ENCODE measurements at places on chromosomes 4 and X.

GRCh38 chr4:186593587-186593973 is 38.2 kb upstream of the MTNR1A start:
- DNase-seq, result no peak

- no peak for DNase-seq
Observed at GRCh38 chr4:76374798-76375197, 46.1 kb downstream of the CCDC158 start.

DNA sequence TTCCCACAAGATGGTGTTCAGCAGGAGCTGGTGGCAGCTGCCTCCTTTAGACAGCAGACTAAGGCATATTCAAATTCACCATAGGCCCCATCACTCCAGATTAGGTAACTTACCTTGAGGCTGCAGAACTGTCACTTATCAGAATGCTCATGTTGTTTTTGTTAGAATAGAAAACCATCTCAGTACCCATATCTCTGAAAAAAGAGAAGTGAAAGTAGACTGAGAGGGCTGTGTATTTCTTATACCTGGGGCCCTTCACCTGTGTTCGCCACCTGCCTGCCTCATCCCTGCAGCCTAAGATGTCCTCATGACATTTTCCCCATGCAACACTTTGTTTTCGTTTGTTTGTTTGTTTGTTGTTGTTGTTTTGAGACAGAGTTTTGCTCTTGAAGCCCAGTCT is 32.9 kb upstream of the SPRY1 start:
- DNase-seq, result no peak

DNA sequence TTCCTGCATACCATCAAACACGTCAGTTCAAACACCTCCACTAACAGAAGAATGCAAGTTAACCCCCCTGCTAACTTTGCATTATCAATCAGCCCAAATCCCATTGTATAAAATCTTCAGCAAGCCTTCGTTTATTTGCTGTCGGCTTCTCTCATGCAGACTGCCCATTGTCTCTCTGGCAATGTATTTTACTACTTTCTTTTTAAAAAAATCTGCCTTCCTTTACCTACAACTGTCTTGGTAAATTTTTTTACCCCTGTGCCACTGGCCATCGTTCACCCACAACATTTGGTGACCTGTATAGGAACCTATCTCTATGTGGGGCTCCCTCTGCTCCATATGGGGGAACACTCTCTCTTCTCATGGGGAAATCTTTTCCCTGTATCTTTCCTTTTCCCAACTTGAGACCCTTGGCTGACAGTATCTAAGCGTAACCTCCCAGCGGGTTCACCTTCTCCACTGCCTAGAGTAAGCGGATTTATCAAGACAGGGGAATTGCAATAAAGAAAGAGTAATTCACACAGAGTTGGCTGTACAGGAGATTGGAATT is 244.6 kb downstream of the CPXCR1 start:
- DNase-seq, result no peak

DNA sequence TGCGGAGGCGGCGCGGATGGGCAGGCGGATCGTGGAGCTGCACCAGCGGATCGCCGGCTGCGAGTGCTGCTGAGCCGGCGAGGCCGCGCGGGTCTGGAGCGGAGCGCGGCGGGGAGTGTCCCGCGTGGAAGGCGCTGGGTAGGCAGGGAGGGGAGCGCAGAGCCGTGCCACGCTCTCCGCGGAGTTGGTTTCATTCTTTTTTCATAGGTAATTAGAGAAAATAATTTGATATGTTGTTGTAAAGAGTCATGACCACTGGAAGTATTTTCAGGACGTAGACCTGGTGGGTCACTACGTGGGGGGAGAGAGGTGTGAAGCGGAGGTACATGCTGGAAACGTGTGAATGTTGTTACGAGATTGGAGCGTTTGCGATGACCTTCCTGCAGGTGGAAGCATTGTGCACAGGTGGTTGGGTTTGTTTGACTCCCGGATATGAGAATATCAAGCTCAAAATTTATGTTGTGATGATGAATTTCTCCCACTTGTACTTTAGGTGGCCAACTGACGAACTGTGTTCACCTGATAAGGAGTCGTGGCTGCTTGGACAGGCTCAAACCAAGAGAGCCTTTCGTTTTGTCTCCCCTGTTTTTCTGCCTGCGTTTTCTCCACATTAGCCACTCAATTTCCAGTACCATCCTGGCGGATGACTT is 19.1 kb upstream of the S100P start:
- DNase-seq, result no peak

DNA sequence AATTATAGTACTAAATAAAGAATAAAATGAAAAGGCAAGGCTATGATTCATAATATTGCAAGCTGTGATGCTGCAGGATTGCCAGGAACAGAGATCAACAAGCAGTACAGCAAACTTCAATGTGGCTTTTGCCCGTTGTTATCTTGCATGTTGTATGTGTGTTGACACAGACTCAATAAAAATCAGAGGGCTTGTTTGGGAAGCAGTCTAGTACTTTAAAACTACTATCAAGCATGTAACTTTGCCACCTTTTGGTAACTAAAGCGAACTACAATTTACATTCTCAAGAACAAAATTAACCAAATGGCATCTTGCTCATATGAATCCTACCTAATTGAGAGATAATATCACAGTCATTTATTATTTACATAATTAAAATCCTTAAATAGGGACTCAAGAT is 79.8 kb upstream of the GPM6A start:
- no peak for DNase-seq

GRCh38 chr4:55758570-55758969 is 61.0 kb upstream of the EXOC1L start:
- no peak for DNase-seq

DNA sequence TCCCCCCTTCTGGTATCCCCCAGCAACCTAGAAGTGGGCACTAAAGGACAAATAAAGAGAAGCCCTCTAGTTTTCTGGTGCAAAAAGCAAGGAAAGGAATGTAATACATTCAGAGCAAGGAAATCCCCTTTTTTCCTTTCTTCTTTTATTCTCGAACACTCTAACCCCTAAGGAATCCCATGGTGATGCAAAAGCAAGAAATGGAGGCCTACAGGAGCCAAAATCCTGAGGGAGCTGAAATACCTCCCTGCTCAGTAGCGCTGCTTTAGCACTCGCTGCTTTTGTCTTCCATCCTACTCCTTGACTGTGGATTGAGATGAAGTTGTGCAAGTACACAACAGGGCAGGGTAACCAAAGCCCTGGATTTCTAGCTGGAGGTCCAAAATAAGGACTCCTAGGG is 251.0 kb downstream of the PRDM5 start:
- no peak for DNase-seq

GRCh38 chrX:81779701-81780100 is 577.8 kb downstream of the SH3BGRL start:
- DNase-seq, result no peak

- DNase-seq, result no peak
Observed at GRCh38 chr4:87835743-87836142, 3.0 kb downstream of the MEPE start.

- DNase-seq, result no peak
Observed at GRCh38 chr4:172109466-172109865, 296.3 kb downstream of the GALNTL6 start.

DNA sequence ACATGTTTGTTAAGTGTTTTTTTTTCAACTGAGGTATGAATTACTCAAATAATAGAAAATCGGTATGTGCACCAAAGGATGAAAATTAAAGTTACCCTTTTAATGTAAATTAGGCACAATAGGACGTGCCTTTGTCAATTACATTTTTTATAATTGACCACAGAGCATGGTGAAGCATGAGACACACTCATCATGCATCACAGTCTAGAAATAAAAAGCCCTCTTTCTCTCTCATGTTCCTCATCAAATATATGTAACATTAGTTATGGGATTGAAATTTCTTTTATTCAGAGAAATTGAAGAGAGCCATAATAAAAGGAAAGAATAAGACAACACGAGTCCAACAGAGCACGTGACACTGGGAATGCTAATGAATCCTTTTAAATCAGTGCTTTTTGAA is 3.5 kb downstream of the GNRHR start:
- no peak for DNase-seq

GRCh38 chr4:36137336-36137735 is 107.0 kb downstream of the ARAP2 start:
- DNase-seq, result no peak

DNA sequence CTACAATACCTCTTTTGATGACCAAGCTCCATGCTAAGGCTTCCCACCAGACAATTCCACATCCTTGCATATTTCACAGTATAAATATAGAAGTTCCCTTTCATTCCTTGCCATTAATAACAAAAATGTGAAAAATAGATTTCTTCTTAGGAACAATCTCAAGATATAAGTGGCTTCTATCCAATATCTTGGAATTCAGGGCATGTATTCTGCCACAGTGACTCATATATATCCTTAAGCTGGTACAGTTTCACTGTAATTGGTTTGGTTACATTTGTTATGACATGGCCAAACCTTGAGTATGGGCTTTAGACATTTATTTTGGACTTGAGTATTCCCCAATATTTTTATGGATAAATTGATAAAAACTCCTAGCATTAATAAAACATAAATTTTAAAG is 181.7 kb upstream of the DDX53 start:
- DNase-seq, result no peak

- no peak for DNase-seq
Observed at GRCh38 chr4:162469977-162470376, 306.2 kb upstream of the FSTL5 start.

- DNase-seq, result no peak
Observed at GRCh38 chr4:82706349-82707000, 92.1 kb downstream of the SCD5 start.

DNA sequence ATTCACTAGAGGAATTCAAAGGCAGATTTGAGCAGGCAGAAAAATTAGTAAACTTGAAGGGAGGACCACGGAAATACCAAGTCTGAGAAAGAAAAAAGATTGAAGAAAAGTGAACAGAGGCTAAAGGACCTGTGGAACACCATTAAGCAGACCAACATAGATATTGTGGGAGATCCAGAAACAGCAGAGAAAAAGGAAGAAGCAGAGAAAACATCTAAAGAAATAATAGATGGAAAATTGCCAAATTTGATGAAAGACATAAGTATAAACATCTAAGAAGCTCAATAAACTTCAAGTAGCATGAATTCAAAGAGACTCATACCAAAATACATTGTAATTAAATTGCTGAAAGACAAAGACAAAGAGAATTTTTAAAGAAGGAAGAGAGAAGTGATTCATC is 31.0 kb downstream of the ADAMTS3 start:
- DNase-seq, result no peak

GRCh38 chr4:40183615-40184411 is 13.0 kb upstream of the RHOH start:
- peak; percentile 63 for DNase-seq
